AG10803 (cell line): ENCODE measurements at places on chromosomes 13 and 19.
A peak's percentile ranks its signal among the peaks of the same experiment; 100 is the strongest.

DNA sequence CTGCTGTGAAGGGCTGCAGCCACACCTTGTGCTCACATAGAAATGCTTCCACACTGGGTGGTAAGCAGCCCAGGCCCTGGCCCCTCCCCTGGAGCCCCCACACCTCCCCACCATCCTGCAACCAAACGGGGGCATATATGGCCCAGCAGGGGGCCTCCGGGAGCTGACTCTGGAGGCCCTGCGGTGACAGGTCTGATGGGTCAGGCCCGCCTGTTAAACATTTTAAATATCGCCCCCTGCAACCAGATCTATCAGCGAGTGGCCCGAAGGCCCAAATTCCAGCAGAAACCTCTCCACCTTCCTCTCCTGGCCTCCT, 48.0 kb upstream of the KATNAL1 start:
- DNase-seq, result no peak

DNA sequence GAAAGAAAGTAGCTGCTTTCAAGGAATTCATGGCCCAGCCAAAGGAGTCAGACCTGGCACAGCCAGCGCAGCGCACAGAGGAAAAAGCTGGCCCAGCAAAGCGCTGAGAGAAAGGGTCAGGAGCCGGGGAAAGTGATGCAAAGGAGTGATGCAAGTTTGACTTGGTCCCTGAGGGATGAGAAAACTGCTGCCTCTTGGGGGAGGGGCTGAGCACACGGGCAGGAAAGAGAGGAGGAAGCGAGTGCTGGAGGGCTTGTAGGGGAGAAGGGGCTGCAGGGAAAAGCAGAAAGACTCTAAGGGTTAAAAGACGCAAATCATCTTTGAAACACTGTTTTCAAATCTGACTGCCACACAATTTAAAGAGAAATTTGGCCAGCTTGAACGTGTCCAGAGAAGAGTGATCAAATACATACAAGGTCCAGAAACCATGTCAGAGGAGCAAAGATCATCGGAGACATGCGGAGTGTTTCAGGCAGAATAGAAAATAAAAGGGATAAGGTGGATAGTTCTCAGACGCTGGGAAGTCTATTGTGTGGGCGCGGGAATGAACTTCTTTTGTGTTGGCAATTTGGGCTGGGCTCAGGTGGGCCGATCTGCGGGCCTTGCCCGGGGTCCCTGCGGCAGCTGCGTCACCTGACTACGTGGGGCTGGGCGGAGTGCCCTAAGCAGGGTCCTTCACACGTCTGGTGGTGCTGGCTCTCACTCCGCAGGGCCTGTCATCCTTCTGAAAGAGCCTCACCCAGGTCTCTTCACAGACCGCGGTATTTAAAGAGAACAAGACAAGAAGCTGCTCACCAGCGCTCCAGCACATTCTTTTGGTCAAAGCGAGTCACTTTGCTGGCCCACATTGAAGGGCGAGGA, 18.1 kb downstream of the N4BP2L1 start:
- DNase-seq, result peak; percentile 66

DNA sequence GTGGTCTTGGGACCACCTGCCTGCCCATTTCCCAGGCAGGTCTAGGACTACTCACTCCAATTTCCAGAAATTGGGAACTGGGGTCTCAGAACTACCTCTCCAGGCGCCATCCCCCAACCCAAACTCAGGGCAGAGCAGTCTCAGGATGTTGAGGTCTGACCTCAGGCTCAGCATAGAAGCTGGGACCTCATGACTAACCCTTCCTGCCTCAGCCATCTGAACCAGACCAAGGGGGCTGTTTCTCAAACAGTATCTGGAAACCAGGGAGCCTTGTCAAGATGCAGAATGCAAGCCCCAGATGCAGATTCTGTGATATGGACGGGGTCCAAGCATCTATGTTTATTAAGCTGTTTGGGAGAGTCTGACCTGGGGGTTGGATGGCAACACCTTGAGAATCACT, 1.3 kb downstream of the FBXW9 start:
- DNase-seq, result no peak

DNA sequence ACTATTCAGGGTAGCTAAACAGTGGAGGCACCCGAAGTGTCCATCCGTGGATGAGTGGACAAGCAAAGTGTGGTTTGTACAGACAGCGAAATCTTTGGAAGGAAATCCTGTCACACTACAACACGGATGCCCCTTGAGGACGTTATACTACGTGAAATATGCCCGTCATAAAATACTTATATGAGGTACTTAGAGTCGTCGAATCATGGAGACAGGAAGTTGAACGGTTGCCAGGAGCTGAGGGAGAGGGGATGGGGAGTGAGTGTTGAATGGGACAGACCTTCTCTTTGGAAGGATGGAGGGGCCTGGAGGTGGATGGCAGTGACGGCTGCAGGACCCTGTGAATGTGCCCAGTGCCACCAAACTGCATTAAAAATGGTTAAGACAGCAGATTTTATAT, 11.6 kb downstream of the ATP4B start:
- DNase-seq, result no peak

GRCh38 chr19:38375748-38376147, 1.4 kb downstream of the PSMD8 start:
- DNase-seq, result peak; percentile 57

DNA sequence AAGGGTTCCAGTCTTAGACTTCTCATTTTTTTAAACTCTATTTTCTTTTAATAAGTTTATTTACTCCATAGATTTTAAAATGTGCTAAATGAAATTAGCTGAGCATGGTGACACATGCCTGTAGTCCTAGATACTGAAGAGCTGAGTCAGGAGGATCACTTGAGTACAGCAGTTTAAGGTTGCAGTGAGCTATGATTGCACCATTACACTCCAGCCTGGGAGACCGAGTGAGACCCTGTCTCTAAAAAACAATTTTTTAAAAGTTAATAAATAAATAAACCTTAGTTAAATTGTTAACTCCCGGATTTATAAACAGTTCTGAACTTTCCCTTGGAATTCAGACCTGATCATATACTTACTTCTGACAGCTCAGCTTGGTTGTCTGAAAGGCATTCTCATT, 32.5 kb downstream of the PCDH20 start:
- no peak for DNase-seq

DNA sequence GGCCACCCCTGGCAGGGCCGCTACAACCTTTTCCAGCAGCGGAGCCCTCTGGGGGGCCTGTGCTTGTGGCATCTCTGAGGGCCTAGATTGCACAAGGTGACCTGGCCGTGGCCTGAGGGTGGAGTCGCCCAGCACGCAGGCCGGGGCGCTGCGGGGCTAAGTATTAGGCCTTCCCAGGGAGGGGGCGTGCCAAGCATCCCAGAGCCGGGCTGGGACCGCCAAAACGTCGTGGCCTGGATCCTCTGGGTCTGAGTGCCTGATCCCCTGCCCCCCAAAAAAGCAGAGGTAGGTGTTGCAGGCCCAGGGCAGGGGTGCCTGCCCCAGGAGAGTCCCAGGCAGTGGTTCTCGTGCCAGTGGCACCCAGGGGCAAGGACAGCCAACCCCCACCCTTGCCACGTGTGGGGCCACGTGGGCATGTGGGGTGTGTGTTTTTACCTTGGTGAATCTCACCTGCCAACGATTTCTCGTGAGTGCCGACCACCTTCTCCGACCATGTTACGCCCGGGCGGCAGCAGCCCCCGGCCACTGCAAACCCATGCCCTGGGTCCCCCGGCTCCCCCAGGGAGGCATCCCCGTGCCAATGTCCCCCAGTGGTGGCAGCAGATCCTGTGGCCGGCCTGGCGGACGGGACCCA, 12.6 kb upstream of the GNA15 start:
- DNase-seq, result no peak

DNA sequence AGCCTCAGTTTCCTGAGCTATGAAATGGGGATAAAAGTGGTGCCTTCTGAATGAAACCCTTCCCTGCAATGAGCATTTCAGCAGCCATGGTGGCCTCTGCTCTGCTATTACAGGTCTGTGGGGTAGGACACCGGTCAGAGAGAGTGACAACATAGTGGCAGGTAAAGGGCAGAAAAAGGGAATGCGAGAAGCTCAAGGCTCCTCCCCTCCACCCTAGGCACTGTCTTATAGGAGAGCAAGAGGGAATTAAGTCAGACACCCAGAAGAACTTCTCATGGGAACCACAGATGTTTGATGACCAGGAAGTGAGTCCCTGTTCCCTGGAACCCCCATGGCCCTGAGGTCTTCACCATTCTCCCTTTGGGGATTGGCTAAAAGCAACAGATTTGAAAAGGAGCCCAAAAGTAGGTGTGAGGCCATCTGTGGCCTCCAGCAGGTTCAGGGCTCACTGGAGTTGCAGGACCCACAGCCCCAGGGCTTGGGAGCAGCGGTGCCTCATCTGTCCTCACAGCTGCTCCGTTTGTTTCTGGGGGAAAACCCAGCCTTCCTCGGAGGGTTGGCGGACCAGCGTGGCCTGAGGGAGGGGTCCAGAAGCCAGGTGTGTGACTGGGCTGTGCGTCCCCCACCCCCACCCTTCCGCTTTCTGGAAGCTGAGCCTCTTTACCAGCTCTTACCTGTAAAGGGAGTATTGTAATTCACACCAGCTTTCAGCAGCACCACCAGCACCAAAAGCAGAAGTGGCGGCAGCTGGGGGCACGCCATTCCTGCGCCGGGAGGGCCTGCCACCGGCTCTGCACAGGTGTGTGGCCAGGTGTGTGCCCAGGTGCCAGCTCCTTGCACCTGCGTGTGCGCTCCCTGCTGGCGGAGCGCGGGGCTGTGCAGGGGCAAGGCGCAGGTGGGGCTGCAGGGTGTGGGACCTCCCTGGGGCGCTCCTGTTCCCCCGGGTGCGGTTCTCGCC, 19.4 kb downstream of the IQCN start:
- no peak for DNase-seq

- DNase-seq, result no peak
Observed at GRCh38 chr13:69946511-69946910, 161.1 kb upstream of the ATXN8OS start.
